ENCODE measurements at places on chromosomes 11 and 22.
A peak's percentile ranks its signal among the peaks of the same experiment; 100 is the strongest.

GRCh38 chr22:38073150-38074130 lies 10.5 kb downstream of the SLC16A8 start:
- no peak for DNase-seq

GRCh38 chr11:27204529-27204928 lies 158.5 kb downstream of the CCDC34 start:
- DNase-seq: no peak

DNA sequence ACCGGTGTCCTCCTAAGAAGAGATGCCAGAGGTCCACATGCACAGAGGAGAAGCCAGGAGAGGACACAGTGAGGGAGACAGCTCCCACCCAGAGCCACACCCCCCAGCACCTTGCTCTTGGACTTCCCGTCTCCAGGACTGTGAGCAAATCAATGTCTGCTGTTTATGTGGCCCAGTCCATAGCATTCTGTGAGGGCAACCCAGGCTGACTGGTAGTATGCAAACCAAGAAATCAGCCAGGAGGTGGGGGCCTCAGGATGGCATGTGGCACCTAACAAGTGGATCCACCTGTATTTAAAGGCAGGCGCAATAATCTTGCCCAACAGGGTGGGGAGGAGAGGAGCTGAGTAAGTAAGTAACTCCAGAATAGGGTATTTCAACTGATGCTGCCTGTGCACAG lies 136.4 kb downstream of the BRD1 start:
- no peak for DNase-seq

- DNase-seq: no peak
These were observed 2.9 kb downstream of the DAGLA start for GRCh38 chr11:61682906-61683675.

- no peak for DNase-seq
These were observed 102.7 kb upstream of the OR9Q1 start for GRCh38 chr11:57920971-57921370.

DNA sequence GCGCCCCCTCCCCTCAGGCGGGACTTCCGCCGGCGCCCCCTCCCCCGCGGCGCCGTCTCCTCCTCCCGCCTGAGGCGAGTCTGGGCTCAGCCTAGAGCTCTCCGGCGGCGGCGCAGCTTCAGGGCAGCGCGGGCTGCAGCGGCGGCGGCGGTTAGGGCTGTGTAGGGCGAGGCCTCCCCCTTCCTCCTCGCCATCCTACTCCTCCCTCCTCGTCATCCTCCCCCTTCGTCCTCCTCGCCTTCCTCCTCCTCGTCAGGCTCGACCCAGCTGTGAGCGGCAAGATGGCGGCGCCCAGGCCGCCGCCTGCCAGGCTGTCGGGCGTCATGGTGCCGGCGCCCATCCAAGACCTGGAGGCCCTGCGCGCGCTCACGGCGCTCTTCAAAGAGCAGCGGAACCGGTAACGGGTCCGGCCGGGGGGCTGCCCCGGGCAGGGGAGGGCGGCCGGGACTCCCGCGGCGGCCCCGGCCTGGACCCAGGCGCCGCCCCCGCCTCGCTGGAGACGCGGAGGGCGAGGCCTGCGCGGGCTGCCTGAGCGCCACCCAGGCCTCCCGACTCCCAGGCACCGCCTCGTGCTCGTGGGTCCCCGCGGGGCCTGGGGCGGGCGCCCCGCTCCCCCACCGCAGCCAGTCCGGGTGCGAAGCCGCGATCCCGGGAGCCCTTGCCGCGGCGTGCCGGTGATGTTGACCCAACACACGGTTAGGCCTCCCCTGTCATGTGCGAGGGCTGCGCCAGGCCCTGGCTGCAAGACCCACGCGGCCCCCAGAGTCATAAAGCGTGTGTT lies at the start of gene ATXN10:
Gene ATXN10 (plus strand): TSS at position 52 of the 781 bp plus-strand sequence. CDS start 230 bp downstream, at position 282.
- peak; percentile 75 for DNase-seq

GRCh38 chr11:104200688-104201087 lies 36.7 kb upstream of the PDGFD start:
- no peak for DNase-seq

DNA sequence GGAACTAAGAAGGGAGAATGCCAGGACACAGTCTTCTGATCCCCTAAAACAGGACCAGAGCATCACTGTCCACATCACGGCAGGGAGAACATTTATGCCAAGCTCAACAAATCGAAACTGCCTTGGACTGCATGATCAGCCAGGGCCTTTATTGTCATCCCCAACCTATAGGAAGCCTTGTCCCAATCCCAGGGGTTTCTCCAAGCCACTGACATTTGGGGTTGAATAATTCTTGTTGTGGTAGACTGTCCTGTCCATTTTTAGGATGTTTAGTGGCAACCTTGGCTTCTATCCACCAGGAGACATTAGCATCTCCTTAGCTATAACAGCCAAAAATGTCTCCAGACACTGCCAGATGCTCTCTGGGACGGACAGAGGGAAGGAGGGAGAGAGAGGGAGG lies 37.1 kb downstream of the RPL27A start:
- no peak for DNase-seq

DNA sequence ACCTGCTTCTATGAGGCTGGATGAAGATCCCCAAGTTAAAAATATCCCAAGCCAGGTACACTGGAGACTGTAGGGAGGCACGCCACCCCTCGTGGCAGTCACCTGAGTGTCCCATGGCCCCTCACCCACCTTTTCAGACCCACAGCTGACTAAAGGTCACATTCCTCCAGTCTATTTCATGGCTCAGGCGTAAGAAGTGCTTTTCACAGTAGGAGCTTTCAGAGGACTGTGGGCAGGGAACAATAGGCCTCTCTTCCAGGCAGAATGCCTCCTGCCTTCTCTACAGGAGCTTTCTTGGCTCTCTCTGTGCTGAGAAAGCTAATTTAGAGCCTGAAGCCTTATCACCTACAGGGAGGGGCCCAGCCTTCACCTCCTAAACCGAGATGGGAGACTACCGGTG lies 73.8 kb downstream of the C11orf58 start:
- DNase-seq: no peak

DNA sequence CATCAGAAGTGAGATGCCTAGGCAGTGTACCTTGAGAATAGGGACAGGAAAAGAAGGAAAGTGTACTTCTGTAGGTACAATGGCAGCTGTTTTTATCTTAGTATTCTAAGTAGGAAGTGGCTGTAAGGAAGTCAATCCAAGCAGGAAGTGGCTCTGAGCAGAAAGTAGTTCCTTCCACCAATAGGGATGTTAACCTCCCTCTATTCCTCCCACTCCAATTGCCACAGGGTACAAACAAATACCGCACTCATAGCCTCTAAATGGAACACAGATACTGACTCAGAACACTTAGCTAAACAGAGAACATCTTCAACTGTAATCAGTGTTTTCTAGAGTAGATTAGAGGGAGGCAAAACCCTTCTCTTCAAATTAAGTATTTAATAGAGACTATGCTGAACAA lies 10.6 kb downstream of the LRRC55 start:
- DNase-seq: no peak

GRCh38 chr11:64621283-64622019 lies 30.4 kb downstream of the SLC22A12 start:
- no peak for DNase-seq

DNA sequence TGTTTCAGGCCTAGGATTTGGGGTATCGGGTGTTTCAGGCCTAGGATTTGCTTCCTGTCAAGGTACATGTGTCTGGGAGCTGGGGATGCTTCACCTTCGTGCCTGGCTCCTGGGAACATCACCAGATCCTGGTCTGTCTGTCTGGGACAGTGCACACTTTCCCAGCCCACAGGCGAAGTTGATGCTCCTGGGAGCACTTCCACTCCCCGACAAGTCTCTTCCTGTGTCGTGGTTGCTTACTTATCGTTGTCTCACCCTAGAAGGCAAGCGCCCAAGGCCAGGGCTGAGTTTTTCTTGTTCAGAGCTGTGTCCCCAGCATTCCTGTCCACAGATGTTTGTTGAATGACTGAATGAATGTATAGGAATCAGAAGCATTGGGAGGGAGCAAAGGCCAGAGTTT lies 71.5 kb downstream of the LINC01488 start:
- DNase-seq: no peak

GRCh38 chr11:776561-777287 lies 563 bp downstream of the GATD1 start:
- peak; percentile 25 for DNase-seq

- no peak for DNase-seq
These were observed 24.1 kb upstream of the NXPE4 start for GRCh38 chr11:114619659-114620173.

DNA sequence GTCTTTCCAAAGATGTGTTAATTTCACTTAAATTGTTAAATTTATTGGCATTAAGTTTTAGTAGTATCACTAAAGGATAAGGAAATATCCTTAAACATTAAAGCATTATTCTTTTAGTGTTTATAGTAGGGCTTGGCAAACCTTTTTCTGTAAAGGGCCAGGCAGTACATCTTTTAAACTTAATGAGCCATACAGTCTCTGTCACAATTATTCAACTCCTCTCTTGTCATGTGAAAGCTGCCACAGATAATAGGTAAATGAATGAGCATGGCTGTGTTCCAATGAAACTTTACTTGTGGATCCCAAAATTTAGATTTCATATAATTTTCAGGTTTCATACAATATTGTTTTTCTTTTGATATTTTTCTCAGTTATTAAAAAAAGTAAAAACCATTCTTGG lies 268.2 kb upstream of the C11orf87 start:
- no peak for DNase-seq

DNA sequence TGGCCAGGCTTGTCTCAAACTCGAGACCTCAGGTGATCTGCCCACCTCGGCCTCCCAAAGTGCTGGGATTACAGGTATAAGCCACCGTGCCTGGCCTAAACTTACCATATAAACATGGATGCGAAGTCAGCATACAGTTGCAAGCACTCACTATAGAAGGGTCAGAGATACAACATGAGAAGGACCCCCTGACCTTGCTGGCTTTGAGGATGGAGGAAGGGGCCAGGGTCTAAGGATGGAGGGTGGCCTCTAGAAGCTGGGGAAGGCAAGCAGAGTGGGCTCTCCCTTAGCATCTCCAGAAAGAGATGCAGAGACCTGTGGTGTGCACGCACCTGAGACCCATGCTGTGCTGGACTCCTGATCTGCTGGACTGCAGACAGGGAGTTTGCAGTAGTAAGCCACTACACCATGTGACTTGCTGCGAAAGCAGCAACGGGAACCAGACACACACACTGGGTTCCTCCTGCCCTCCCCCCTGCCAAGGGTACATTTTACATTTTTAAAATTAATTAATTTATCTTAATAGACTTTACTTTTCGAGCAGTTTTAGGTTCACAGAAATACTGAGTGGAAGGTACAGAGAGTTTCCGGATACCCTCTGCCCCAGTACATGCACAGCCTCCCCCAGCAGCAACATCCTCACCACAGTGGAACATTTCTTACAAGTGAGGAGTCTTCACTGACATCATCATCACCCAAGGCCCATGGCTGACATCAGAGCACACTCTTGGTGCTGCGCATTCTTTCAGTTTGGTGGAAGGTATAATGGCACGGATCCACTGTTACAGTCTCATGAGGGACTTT lies 170.1 kb upstream of the B3GAT1 start:
- no peak for DNase-seq

DNA sequence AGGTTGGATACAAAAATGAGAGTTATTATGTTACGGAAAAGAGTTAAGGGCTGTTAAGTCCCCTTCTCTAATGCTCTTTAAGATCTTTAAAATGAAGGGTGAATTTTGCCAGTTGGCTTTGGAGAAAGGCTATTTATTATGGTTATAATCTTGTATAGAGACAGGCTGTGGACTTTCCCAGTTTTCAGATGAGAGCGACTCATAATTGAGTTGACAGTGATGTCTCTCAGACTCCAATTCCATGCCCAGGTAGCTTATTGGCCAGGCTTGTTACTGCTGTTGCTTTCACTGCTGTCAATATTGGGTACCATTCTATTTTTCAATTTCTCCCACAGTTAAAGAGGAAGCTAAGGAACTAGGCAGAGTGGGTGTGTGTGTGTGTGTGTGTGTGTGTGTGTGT lies 13.1 kb downstream of the ENDOD1 start:
- no peak for DNase-seq

GRCh38 chr11:16356057-16356760 lies at the start of gene SOX6:
Gene SOX6, minus strand, starts transcription at chr11:16356546. Its CDS starts 15,298 bp downstream, at chr11:16341248.
- DNase-seq: no peak

- no peak for DNase-seq
These were observed 7.4 kb upstream of the BLID start for GRCh38 chr11:122123263-122123929.

DNA sequence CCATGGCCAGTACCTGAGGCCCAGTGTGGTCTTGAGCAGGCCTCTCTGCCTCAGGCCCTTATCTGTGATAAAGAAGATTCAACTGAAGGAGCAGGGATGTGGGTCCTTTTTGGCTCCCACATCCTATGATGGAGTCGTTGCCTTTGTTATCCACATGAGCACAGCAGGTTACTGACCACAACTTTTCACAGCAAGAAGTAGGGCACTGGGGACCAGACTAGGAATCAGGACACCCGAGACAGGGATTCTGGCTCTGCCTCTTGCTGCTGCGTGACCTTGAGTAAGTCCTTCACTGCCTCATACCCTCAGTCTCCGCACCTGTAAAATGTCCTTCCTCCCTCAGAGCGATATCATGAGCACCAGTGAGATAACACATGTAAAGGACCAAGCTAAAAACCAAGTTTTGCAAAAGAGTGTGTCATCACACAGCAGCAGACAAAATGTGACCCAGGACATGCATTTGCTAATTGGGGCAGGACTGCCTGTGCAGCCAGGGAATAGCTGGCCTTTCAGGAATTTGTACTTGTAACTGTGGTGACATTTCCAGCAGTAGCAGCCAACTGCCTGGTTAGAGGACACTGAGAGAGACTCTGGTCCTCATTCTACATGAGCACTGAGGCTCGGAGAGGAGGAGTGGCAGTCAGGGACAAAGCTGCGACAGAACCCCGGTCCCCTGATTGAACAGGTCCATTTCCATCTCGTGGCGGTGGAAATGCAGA lies 13.2 kb upstream of the SMIM35 start:
- DNase-seq: no peak

DNA sequence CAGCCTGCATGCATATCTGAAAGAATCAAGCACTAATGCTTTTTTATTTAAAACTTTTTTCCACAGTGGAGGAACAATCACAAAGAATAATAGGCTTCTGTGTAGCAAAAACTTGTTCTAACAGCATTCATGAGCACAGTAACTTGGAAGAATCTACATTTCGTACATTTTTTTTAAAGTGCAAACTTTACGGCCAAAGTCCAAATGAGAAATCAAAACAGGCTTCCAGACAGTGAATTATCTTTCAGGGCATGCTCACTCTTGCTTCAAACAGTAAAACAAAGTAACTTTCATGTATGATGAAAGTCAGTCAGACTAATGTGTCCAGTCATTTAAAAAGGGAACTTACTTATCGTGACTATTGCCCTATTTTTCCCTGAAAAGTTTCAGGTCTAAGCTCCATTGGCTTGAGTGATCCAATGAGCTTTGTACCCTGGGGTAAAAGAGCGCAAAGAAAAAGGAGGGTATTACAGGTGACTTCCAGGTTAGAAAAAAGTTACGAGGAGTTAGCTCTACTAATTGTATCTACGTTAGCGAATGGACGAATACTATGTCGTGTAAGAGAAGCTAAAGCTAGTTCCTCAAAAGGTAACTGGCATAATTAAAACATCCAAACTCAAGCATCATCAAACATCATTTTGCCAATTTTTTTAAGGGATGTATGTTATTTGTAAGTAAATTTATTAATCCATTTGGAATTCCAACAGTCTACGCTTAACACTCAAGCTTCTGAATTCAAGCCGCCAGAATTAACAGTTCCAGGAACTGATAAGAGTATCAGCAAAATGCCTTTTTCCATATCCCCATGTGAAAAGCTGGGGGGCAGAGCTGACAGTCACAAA lies 1.7 kb downstream of the PICALM start:
- no peak for DNase-seq
